ENCODE measurements at places on chromosomes 2 and 18.

- DNase-seq, result no peak
These were observed 151.6 kb upstream of the LRATD1 start for GRCh38 chr2:14480906-14481305.

- no peak for DNase-seq
These were observed 31.9 kb downstream of the KLHL23 start for GRCh38 chr2:169765523-169765922.

DNA sequence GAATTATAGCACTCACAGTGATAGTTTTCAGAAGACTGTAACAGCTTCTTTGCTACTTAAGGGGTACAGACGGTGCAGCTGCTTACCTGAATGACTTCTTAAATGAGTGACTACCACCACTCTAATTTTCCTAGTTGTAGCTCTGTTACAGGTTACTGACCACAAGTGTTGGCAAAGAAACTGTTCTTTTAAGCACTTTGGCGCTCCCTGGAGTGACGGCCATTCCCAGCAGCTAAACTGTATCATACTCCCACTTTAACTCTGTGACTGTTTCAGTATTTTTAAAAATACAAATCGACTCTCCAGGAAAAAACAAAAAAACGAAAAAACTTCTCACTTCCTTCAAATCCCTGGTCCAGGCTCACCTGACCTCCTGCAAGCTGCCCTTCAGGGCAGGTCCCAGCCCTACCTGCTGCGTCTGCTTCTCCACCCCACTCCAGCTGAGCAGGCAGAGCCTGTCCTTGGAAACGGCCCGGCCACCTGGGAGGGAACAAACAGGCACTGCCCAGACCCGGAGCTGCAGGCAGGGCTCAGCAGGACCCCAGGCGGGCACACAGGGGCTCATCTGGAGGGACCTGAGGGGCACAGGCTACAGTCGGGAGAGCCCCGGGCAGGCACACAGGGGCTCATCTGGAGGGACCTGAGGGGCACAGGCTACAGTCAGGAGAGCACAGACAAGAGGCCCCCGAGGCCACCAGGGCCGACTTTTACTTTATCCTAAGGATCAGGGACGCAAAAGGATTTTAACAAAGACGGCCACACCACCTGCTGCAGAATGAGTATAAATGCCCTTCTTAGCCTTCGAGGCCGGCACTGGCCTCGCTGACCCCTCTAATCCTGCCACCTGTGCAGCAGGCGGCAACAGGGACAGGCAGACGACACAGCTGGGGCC lies 24.5 kb downstream of the SLC66A2 start:
- no peak for DNase-seq

GRCh38 chr2:197309691-197310231 lies 819 bp downstream of the ANKRD44 start:
- peak; percentile 42 for DNase-seq

GRCh38 chr18:6039055-6039454 lies 143.7 kb upstream of the TMEM200C start:
- no peak for DNase-seq

GRCh38 chr2:30561349-30561748 lies 114.3 kb downstream of the LCLAT1 start:
- no peak for DNase-seq

GRCh38 chr2:196453613-196454047 lies 185.9 kb upstream of the CCDC150 start:
- peak; percentile 8 for DNase-seq

DNA sequence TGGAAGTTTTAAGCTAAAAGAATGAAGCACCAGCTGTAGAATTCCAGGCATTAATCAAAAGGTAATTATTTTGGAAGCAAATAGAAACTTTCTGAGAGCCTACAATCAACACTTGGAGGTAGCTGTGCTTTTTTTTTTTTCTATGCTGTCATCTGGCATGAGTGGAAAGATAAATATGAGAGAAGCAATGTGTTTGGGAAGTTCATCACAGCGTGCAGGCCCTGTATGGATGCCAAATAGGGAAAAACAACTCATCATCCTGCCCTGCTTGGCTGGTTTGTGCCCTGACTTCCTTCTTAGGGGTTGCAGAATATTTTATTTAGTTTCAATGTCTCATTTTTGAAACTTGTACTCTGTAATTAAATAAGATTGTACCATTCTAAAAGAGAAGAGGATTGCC lies 437.4 kb downstream of the PIK3C3 start:
- DNase-seq, result no peak

GRCh38 chr2:174681099-174682006 lies 82.9 kb downstream of the CHRNA1 start:
- DNase-seq, result no peak

DNA sequence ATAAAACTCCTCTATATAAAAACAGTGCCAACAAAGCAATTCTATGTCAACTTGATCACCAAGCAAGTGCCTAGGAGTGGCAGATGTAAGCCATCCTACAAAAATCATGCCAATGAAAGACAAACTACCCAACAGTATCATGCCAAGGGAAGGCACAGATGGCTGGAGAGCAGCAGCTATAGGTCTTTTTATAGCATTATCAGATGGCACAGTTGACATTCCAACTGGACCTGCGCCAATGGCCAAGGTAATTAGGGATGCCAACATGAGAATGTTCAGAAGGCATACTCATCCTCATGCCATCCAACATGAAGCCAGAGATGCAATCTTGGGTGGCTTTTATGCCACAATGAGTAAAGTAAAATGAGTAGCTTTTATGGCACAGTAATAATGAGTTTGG lies 237.3 kb downstream of the OTX1 start:
- no peak for DNase-seq

- DNase-seq, result no peak
These were observed 67.6 kb downstream of the SCN1A start for GRCh38 chr2:166060191-166060590.

GRCh38 chr2:72806280-72806945 lies 19.4 kb downstream of the EXOC6B start:
- no peak for DNase-seq

- DNase-seq, result no peak
These were observed 197.2 kb upstream of the ID2 start for GRCh38 chr2:8484502-8485283.

- no peak for DNase-seq
These were observed 43.2 kb downstream of the TSHZ1 start for GRCh38 chr18:75253784-75254183.

GRCh38 chr2:38269421-38269820 lies 107.7 kb downstream of the ATL2 start:
- DNase-seq, result no peak

- DNase-seq, result no peak
These were observed 46.9 kb downstream of the MBD5 start for GRCh38 chr2:148067801-148068200.

DNA sequence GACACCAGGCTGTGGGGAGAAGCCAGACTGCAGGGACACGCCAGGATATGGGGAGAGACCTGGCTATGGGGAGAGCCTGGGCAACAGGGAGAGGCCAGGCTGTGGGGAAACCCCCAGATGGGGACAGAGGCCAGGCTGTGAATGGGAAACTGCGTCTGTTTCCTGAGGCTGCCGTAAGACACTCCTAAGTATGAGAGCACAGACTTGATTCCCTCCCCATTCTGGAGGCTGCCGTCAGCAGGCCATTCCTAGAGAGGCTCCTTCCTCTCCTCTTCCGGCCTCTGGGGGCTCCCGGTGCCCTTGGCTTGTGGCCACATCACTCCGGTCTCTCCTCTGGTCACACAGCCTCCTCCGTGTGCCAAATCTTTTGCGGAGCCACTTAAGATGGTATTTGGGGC lies 32.3 kb downstream of the ADI1 start:
- DNase-seq, result no peak

GRCh38 chr2:107712857-107713256 lies 113.8 kb upstream of the RGPD4 start:
- DNase-seq, result no peak

- no peak for DNase-seq
These were observed 649.8 kb downstream of the ARHGAP15 start for GRCh38 chr2:143779021-143779420.

DNA sequence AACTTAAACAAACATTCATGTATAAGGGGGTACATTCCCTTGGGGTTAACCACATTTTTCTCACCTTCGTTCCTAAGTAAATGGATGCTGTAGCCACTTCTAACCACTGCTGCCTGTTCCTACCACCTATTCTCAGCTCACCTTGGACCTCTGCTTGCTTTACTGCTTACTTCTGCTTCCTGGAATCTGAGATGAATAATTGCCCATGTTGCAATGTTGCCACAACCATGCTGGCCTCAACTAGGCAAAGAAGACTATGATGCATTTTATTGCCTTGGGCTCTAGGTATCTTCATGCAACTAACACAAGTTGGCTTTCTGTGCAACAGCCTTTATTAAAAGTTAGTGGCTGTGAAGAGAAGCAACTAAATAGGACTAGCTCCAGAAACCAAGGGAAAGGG lies 106.3 kb upstream of the TCF4 start:
- no peak for DNase-seq

DNA sequence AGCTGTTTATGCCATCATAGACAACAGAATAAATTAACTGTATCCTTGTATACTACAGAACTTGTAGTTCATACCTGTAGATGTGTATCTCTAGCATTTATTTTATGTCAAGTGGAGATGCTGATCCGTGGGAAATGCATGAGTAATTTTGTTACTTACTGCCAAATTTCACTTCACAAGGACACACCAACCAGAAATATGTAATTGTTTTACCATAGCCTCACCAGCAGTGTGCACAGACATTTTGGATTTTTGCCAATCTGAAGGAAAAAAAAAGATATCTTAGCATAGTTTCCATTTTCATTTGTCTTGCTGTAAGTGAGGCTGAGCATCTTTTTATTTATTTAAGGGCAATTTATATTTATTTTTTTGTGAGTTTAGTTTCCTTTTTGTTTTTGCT lies 265.1 kb upstream of the OSR1 start:
- no peak for DNase-seq

DNA sequence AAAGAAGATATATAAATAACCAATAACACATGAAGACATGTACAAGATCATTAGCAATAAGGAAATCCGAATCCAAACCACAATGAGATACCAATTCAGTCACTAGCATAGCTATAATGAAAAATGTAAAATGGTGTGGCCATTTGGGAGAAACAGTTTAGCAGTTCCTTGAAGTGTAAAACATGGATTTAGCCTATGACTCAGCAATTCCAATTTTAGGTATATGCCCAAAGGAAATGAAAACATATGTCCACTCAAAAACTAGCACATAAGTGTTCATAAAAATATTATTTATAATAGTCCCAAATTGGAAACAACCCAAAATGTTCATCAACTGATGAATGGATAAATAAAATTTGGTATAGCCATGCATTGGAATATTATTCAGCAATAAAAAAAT lies 165.5 kb upstream of the CRIM1 start:
- DNase-seq, result no peak

- no peak for DNase-seq
These were observed 1317.7 kb upstream of the ACVR2A start for GRCh38 chr2:146527166-146527565.

GRCh38 chr2:127514485-127514884 lies 11.8 kb downstream of the IWS1 start:
- DNase-seq, result no peak

- DNase-seq, result no peak
These were observed 177.8 kb downstream of the LNPK start for GRCh38 chr2:175824243-175824642.

- DNase-seq, result no peak
These were observed 22.3 kb downstream of the KIAA1328 start for GRCh38 chr18:36851202-36851590.

GRCh38 chr2:17969661-17970060 lies 91.2 kb downstream of the KCNS3 start:
- no peak for DNase-seq

DNA sequence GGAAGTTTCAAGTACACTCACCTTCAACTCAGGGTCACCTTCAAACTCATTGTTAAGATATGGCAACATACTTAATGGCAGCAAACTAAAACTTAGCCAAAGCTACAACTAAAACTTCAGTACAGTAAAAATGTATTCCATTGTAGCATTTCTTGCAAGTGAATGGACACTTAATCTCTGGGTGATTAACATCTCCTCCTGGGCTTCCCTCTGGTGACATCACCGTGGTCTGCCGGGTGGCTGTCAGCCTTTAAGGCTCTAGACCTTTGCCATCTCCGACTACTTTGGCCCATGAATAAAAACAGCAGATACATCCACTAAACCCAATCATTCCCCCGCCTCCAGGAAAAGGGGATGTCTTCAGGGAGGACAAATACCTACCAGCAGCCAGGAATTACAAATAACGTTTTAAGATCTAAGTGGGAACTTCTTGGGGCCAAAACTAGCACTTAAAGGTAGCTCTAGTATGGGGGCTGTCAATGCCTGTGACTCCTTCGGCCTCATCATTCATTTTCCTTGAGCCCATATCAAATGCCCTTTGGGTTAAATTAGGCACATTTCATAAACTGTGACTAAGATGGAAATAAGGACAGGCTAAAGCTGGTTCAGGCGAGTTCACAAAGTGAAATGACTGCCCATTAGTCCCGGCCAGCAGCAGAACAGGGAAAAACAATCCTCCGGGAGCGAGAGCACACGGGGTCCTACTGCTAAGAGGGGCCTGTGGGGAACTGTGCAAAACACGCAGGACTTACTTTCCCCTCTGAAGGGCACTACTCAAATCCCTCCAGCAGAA lies 1.1 kb downstream of the TFCP2L1 start:
- DNase-seq, result no peak

DNA sequence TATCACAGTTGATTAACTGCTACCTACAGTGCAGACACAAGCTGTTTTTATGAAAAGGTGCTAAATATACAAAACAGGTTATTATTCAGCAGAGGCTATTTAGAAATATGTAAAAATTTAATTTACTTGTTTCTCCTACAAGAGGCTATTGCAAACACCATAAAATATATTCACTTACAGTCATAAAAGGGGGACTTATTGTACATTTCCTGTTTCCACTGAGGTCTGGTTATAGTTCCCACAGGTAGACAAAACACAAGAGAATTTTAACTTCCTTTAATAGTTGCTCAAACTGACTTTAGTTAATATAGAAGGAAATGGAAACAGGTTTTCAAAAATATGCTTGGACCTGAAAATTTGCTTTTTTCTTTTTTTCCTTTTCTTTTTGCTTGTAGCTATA lies 40.0 kb upstream of the FRZB start:
- DNase-seq, result no peak

GRCh38 chr2:184078496-184078895 lies 519.8 kb upstream of the ZNF804A start:
- DNase-seq, result no peak

- DNase-seq, result no peak
These were observed 40.3 kb upstream of the ZFP36L2 start for GRCh38 chr2:43266711-43267111.
